CD8-positive, alpha-beta memory T cell (primary cell): ENCODE measurements at places on chromosomes 13 and 19.

DNA sequence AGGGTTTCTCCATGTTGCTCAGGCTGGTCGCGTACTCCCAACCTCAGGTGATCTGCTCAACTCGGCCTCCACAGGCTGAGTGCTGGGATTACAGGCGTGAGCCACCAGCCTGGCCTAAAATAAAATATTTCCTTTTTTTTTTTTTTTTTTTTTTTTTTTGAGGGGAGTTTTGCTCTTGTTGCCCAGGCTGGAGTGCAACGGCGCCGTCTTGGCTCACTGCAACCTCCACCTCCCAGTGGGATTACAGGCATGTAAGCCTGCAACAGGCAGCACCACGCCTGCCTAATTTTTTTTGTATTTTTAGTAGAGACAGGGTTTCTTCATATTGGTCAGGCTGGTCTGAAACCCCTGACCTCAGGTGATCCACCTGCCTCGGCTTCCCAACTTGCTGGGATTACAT is 4.9 kb downstream of the ZNF506 start:
- no peak for DNase-seq

DNA sequence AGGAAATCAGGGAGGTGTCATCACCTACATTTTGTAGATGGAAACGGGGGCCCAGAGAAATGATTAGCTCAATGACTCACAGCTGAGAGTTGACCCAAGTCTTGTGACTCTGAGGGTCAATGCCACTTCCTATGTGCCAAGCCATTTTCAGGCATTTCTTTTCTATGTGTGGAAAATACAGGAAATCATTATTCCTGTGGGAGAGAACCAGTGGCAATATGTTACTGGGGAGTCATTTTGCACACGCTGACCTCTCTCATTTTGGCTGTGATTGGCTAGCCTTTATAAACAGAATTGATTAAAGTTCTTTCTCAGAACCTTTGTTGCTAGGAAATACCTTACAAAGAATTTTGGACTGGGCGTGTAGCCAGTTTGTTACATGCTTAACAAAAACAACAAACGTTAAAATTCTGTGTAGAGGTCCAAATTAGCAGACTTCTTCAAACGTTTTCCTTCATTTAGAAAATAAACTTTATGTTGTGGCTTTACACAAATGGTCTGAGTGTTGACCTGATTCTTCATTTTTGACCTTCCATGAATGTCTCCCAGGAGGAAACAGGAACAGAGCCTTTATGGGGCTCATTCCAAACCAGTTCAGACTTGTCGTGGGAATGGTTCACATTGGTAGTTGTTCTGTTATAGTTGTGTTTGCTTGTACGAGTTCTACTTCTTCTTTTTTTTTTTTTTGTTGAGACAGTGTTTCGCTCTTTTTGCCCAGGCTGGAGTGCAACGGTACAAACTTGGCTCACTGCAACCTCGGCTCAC is 11.4 kb downstream of the PCCA start:
- DNase-seq = no peak

DNA sequence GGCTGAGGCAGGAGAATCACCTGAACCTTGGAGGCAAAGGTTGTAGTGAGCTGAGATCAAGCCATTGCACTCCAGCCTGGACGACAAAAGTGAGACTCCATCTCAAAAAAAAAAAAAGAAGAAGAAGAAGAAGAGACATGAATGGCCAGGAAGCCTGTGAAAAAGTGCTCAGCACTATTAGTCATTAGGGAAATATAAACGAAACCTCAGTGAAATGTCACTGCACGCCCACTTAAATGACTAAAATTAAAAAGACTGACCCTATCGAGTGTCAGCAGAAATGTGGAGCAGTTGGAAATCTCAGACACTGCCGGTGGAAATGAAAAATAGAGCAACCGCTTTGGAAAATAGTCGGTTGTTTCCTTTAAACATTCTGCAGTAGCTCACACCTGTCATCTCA is 5.5 kb upstream of the TYROBP start:
- no peak for DNase-seq

DNA sequence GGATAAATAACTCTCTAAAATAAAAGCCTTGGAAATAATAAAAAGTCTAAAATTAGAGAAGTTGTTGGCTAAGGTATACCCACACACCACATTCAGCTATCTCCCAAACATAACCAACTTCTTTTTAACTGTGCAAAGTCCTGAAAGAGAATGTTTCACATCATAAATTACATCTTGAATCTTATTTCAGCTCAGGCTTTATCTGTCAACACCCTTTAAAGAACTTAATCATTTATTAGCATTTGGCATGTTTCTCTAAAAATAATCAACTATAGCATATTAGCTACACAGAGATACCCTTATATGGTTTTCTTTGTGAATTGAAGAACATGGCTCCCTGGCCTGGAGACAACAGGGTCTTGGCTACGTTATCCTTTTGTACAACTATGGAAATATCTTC is 6.9 kb downstream of the EDNRB start:
- DNase-seq = no peak

GRCh38 chr19:23345838-23346237 is 49.4 kb downstream of the ZNF91 start:
- DNase-seq = no peak

GRCh38 chr19:30204721-30205120 is 167.5 kb upstream of the ZNF536 start:
- no peak for DNase-seq

GRCh38 chr19:31119951-31120690 is 229.1 kb downstream of the TSHZ3 start:
- no peak for DNase-seq

- DNase-seq = no peak
These were observed 27.7 kb upstream of the NBEA start for GRCh38 chr13:34914416-34914815.

- no peak for DNase-seq
These were observed 25.7 kb downstream of the VRK3 start for GRCh38 chr19:49999371-50000010.
